ENCODE measurements at places on chromosomes 3 and 15.

- DNase-seq: no peak
Observed at GRCh38 chr3:59515966-59516365, 466.1 kb upstream of the CFAP20DC start.

DNA sequence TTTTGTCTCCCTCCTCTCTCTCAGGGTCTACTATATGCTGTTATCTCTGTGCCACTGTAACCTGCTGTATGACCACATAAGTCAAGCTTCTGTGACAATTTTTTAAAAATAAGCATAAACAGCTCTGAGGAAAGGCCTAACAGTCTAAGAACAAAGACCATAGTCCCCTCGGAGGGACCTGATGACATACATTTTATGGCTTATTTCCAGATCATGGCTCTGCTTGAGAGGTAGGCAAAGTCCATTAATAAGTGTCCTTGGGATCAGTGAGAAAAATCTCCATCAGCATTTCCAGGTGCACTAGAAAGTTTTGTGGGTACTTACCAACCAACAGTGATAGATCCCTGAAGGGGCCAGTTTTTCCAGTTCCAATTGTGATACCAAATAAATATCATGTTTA, 123.8 kb downstream of the TNIK start:
- no peak for DNase-seq

DNA sequence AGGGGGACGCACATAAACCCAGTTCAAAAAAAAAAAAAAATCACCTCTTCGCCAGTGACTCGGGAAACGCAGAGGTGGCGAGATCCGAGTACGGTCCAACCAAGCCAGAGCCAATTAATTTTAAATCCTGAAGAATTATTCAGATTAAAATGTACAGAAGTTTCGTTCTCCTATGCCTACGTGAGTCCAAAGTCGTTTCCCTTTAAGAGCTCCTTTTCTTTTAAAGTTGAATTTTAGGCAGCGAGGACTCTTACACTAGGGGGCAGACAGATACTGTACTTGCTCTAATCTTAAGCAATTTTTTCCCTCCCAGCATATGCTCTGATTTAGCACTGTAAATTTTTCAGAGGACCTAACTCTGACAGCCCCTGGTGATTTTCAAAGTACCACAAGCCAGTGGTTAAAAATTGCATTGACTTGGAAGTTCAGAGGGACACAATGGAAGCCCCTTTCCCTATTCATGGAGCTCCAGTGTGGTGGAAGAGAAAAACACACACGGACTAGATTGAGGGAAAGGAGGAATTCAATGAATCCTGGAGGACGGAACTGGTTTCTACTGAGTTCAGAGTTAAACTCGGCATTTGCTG, 3.3 kb upstream of the NR2F2 start:
- DNase-seq: peak; percentile 72

DNA sequence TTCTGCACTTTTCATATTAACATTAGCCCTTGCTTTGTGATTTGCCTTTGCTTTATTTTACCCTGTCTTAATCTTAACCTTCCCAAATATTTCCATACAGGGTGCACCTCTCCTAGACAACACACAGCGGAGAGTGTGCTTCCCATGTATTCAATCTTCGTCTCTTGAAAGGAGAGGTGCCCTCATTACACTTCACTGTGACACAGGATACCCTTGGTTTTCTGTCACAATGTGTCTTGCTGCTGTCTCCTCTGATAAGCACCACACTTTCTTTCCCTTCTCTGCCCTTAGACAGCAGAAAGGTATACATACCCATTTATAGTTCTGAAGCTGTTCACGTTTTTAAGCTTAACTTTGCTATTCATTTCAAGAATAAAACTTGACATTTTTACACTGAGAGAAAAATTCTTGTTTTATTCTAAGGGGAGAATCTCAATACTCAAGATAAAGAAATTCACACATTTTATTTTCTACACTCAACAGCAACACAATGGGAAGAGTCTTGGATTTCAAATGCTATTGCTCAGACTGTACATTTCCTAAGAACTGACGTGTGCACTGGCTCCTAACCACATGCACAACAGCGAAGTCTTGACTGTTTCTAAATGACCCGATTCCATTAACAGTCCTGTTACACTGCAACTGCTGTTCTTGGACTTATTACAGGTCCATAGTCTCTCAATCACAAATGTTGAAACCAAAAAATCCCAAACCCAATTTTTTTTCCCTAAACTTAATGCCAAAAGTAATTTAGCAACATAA, 21.1 kb downstream of the ZXDC start:
- no peak for DNase-seq

DNA sequence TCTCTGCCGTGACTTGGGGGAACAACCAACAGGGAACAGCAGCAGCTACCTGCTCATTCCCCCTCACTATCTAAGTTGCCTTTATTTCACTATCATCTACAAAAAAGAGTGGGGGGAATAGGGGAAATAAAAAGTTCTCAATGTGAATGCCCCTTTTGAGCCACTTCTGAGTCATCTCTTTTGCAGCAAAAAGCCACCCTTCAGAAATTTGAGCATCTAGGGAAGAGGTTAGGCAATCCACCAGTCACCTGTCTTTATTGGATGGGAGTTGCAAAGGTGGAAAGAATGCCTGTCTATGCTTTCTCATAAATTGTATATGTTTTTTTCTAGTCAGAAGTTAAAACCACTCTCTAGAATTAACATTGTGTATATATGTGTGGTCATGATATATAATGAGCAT, 41.1 kb downstream of the GPD1L start:
- no peak for DNase-seq
